ENCODE measurements at places on chromosomes 3 and 15.

GRCh38 chr3:156614642-156615511, 59.5 kb upstream of the TIPARP start:
- no peak for DNase-seq

DNA sequence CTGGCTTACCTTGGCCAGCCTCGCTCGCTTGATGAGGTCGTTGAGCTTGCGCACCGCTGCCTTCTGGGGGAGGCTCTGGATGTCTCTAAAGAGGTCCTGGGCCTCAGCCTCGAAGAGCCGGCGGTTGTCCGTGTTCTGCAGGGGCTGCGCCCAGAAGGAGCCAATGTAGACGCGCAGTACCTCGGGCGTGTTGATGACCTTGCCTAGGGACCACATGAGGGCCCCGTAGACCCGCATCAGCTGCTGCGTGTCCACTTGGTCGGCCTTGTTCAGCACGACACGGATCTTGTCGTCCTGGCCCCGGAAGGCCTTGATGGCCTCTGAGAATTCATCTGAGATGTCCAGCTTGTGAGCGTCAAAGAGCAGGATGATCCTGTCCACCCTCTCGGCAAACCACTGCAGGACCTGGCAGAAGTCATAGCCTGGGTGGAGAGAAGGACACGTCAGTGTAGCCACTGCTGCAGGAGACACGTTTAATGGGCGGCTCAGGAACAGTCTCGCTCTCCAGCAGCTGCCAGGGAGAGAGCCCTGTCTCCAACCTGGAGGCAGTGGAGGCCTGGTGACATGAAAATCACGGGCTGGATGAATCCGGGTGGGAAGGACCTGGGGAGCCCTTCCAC, 25.5 kb upstream of the SPTBN5 start:
- DNase-seq, result no peak

DNA sequence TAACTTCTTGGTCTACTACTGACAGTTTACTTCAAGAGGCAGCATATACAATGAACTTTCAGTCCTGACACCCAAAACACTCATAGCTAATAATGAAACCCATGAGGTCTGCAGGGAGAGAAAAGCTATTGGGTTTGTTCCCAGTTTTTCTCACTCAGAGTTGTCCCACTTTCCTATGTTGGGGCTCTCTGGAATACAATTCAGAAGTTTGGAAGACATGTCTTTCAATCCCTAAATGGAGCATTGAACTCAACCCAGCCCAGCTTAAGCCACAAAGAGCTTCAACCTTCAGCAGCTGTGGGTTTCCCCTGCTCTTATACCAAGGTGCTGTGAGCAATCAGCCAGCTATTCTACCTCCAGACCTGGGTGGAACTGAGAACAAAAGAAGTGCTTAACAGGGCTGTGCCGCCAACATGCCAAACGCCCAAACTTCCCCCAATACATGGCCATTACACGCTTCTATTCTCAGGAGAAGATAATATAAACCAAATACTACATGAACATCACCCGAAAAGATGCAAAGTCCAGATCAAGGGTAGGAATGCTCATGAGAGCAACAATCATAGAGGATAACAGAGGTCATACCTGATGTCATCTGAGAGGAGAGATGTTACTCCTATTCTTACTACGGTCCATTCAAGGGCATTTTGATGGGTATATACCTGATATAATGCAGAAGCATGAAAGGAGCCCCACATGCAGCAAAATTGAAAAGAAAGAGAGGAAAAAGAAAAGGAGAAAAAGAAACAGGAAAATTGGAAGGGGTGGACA, 131.2 kb upstream of the TGFBR2 start:
- DNase-seq, result no peak

GRCh38 chr3:39241561-39241960, 38.3 kb downstream of the CX3CR1 start:
- DNase-seq, result no peak

DNA sequence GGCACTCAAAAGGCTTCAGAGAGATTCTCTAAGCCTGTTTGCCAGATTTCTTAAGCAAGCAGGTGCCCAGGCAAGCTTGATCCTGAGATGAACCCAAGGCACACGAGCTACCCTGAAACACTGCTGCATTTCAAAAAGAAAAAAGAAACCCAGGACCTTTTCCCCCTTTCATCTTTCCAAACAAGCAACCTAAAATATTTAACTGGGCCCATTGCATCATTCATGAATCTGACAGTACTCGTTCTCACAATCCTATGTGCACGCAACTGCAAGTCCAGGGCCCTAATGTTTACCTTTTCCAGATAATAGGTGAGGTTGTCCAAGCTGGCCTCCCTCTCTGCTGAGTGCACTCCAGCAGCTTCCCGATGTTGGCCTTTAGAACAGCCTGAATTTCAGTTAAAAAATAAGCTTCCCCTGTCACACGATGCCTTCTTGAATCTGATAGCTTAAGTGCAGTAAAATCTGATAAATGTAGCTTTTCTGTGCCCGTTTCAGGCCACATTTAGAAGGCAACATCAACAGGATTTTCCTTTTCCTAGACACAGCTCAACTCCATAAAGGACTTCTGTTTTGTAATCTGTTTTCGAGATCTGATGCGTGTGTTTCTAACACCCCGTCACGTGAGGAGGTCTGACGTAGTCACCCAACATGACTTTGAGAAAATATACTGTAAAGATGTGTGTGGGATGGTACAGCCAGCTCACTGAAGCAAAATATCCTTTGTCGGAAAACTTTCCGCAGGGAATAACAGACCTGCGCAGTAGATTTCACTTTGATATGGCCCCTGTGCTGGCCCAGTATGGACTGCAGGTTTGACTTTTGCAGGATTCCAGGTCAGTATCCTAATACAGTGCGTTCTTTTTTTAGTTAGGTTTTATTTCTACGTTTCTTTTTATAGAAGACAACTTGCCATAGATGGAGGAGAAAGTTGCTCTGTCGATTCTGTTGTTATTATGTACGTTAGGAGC, 55.1 kb upstream of the RASA2 start:
- no peak for DNase-seq

Measured in NCI-H524 (cell line).